ENCODE measurements at places on chromosomes 11 and 22.
A peak's percentile ranks its signal among the peaks of the same experiment; 100 is the strongest.

- peak; percentile 27 for DNase-seq
Measured at GRCh38 chr11:72676861-72677341, 2.7 kb upstream of the PDE2A start.

DNA sequence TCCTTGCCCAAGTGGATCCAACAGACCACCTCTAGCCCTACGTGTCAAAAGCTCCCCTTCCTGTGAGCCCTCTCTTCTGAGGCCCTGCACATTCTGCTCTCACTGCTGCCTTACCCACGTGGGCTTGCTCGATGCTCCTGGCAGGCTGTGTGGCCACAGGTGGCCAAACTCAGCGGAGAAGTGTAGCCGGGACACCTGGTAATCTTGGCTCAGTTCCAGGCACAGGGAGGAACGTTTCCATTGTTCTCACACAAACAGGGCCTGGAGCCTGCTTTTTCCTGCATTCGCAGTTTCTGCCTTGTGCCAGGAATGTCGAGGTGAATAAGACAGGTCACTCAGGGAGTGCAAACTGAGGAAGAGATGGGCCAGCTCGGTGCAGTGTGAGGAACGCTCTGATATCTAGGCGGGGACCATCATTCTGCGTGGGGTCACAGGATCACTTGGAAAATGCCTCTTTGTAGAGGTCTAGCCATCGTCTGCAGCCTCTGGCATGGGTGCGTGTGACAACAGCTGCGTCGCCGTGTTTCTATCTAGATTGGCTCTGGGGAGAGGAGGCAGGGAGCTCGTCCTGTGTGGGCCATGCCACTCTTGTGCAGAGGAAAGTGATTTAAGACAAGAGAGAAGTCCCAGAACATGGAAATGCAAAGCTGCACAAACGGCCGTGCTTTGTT lies 127.6 kb upstream of the PARVA start:
- DNase-seq = no peak

- DNase-seq = no peak
Measured at GRCh38 chr11:95690100-95690499, 99.5 kb downstream of the FAM76B start.

DNA sequence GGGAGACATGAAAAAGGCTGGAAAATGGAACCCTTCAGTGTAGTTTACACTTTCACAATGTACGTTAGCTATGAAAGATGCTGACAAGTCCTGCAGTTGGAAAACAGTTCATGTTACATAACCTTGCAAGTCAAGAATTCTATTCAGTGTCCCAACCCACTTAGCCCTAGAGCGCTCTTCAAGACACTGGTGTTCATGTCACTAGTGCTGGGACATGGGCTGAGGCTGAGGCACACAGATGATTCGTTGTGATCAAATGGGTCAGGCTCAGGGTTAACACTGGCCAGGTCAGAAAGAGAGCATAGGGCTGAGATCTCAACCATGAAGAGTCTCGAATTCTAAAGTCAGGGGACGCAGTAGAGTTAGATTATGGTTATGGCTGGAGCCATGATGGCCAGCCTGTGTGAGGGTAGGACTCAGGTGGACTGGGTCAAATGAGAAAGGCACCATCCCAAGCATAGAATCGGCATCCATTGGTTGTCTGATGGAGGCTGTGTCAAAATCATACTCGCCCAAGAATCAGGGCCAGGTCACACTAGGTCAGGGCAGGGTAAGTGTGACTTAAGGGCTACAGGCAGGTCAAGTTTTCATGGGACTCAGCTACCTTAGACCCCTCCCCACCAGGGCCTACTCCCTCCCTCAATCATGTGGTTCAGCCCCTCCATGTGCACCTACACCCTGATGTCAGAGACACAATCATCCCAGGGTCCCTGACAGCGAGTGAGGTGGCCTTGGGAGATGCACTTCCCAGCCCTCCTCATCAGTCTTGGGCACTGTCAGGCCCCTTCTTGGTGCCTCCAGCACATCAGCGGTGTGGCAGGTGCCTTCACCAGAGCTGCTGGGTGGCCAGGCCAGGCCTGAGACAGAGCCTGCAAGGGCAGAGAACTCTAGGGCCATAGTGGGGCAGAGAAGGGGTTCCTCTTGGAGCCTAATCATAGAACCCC lies 20.2 kb downstream of the IGLL5 start:
- no peak for DNase-seq

DNA sequence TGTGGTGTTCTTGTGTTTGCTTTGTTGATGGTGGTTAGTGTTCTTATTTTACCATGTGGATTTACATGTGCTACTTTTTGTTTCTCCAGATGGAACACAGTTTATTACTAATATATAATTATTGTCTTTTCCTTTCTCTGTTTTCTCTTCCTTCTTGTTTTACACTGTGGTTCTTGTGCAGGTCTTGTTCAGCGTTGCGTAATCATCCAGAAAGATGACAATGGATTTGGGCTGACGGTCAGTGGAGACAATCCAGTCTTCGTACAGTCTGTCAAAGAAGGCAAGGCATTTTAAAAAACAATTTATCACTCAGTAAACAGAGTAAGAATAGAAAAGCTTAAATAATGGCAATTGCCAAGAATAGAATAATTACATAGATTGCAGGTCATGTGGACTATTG lies 84.4 kb downstream of the ARHGEF12 start:
- no peak for DNase-seq

DNA sequence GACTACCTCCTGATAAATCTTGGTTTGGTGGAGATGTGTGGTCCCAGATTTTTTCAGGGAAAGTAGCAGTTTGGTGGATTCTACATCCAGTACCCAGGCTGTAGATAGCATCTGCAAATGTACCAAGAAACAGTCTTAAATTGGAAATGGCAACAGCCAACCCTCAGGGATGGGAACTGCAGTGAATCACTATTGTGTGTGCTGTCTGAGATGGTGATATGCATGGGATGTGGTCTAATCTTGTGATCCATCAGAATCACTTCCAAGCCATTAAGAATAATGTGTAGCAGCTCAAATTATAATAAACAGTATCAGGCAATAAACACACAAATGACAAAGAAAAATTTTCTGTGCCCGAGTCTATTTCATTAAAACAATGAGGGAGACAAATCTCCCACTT lies 3.4 kb downstream of the OLFML1 start:
- DNase-seq = no peak

GRCh38 chr11:45665206-45665932 lies at the start of gene CHST1:
Gene CHST1 (minus strand): TSS chr11:45665622. CDS start chr11:45650923, 14,699 bp downstream.
- no peak for DNase-seq

DNA sequence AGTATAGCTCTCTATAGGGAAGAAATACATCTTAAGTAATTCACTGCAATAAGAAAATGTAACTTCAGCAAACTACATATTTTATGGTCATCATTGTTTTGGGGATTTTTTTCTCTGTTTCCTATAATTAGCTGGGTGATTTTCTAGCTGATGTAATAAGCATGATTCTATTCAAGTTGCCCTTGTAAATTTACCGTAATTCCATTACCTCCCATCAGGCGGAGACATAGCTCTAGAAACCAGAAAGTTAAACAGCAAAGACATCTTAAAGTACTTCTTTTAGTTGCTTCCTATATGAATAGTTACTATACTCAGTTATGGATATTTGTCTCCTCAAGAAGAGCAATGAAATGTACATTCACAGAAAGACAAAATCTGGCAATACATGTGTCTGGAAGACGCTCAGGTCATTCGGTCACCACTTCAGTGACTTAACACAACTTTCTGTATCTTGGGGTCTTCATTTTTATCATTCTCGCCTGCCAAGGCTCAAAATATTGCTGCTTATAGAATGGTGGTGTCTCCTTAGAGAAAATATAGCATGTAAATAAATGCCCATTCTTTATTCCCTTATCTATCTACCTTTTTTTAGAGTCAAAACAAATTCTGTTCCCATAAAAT lies 239.9 kb upstream of the ZC3H12C start:
- DNase-seq = peak; percentile 83

Measured in bronchial epithelial cell (primary cell).